ENCODE measurements at places on chromosomes 12 and 14. TPM values are rescaled to one million over a fixed set of nuclear protein-coding genes. Genes with fewer than 3 reads are reported as not detected.

Gene TMPRSS12
- total RNA-seq, result not detected

Gene OR6C2
- total RNA-seq, result not detected

Gene ADAMTS20
- total RNA-seq, result not detected

Gene BMP4
- total RNA-seq, result 14.8 TPM

Gene STON2
- 46.1 TPM for total RNA-seq

Gene NPFF
- total RNA-seq, result not detected

Gene HELB
- total RNA-seq, result 6.0 TPM

Gene PPFIA2
- 2.0 TPM for total RNA-seq

Gene MBD6
- total RNA-seq, result 10.6 TPM

Gene FSCB
- not detected for total RNA-seq

Gene TRHDE
- total RNA-seq, result 42.5 TPM

Measured in smooth muscle cell of trachea (primary cell).